AG08396 (cell line): ENCODE measurements at places on chromosomes 3 and 15.

- DNase-seq = no peak
Measured at GRCh38 chr15:89799011-89799911, 15.4 kb downstream of the ANPEP start.

- DNase-seq = no peak
Measured at GRCh38 chr3:61924090-61924735, 362.8 kb downstream of the PTPRG start.

DNA sequence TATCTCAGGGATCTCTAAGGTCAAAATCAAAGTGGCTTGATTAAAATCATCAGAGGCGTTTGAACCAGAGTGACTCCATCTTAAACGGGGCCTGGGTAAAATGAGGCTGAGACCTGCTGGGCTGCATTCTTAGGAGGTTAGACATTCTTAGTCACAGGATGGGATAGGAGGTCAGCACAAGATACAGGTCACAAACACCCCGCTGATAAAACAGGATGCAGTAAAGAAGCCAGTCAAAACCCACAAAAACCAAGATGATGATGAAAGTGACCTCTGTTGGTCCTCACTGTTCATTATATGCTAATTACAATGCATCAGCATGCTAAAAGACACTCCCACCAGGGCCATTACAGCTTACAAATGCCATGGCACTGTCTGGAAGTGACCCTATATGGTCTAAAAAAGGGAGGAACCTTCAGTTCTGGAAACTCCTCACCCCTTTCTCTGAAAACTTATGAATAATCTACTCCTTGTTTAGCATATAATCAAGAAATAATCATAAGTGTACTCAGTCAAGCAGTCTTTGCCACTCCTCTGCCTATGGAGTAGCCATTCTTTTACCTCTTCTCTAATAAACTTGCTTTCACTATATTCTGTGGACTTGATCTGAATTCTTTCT, 143.3 kb upstream of the SLCO3A1 start:
- DNase-seq = no peak

DNA sequence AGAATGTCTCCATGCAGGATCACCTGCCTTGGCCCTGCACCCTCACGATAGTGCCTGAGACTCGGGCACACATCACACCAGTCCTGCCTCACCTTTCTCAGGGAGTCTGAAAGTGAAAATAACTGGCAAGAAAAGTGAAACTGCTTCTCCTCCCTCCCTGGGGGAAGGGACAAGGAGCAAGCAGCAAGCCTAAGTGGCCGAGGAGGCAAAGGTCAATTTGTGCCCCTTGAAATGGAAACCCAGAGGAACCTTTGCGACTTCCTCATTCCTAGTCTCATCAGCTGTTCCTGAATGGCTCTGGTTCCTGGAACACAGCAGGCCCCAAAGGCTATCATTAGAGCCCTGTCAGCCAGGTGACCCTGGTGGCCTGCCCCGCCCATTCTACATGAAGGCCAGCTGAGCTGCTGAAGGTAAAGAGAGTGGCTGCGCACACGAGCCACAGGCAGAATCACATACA, 28.0 kb upstream of the SLCO2A1 start:
- no peak for DNase-seq

DNA sequence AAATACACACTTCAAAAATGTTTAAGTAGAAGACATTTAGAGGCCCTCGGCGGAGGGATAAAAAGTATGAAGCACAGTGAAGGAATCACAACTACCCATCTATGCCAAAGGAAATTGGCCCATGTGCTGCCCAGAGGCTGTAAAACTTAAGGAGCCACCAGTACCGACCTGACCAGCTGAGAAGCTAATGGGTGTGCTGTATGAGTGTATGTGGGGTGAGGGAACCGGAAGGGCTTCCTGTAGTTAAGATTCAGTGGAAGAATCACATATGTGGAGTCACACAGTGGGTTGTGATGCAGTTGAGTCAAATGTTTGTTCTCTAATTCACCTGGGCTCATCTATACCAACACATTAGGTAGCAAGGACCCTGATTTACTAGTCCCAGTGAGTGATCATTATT, 516.0 kb upstream of the IL12A start:
- DNase-seq = no peak

DNA sequence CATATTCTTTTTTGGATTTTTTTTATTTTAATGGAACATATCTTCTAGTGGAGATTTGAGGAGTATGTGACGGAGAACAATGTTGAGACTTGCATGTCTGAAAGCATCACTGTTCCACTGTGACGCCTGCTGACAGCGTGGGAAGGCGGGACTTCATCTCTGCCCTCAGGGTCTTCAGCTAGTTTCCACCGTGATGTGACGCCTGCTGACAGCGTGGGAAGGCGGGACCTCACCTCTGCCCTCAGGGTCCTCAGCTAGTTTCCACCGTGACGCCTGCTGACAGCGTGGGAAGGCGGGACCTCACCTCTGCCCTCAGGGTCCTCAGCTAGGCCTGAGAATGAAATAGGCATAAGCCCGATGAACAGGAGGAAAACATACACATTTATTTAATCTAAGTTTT, 70.7 kb downstream of the LMLN start:
- no peak for DNase-seq

GRCh38 chr3:33868309-33868708, 69.9 kb downstream of the PDCD6IP start:
- DNase-seq = no peak

- no peak for DNase-seq
Measured at GRCh38 chr3:147538034-147538433, 128.9 kb downstream of the ZIC1 start.

GRCh38 chr3:45153658-45154437, 7.7 kb upstream of the CDCP1 start:
- no peak for DNase-seq

GRCh38 chr15:63494408-63494807, 10.0 kb upstream of the USP3 start:
- no peak for DNase-seq

- DNase-seq = no peak
Measured at GRCh38 chr3:188955919-188956318, 215.9 kb upstream of the TPRG1 start.

DNA sequence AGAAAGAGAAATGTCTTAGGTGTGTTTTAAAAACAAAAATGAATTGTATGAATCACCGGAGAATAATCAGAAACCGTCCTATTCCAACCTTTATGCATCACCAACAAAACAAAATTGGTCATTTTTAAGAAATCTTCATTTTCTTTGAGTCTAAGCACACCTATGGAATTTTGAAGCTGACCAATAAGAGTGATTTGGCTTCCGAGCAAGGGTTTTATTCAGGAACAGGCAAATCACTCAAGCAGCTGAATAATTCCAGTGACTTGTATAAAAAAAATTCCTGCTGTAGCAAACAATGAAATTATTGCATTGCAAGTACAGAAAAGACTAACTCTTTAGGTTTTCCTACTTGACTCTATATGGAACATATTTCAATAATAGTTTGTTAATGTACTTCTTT, 83.8 kb upstream of the FNDC3B start:
- DNase-seq = no peak

DNA sequence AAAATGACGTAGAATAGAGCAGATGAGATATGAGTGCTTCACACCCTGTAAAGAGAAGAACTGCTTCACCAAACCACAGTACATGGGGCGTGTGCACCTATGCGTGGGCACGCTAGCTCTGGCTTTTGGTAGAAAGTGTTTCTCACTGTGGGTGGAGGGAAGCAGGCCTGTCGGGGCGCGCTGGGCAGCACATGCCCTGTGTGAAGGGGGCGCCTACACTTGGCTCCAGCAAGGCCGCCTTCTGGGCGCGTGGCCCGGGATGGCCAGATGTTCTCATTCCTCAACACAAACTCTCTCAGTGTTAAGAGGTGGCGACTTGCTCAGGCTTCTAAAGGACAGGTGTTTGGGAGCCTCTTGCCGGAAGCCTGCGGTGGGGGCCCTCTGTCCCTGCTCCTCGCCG, 90.0 kb downstream of the FBLN2 start:
- no peak for DNase-seq

DNA sequence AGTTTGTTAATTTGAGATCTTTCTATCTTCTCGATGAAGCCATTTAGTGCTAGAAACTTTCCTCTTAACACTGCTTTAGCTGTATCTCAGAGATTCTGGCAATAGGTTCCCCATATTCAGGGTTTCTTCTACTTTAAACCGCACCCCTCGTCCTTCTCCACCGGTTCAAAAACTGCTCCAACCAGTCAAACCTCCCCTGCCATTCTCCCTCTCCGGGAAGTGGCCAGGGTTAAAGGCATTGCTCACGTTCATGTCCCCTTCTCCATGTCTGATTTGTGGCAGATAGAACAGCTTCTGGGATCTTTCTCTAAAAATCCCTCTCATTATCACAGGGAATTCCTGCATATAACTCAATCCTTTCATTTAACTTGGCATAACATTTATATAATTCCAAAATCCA, 14.4 kb downstream of the ALDH1L1 start:
- no peak for DNase-seq

DNA sequence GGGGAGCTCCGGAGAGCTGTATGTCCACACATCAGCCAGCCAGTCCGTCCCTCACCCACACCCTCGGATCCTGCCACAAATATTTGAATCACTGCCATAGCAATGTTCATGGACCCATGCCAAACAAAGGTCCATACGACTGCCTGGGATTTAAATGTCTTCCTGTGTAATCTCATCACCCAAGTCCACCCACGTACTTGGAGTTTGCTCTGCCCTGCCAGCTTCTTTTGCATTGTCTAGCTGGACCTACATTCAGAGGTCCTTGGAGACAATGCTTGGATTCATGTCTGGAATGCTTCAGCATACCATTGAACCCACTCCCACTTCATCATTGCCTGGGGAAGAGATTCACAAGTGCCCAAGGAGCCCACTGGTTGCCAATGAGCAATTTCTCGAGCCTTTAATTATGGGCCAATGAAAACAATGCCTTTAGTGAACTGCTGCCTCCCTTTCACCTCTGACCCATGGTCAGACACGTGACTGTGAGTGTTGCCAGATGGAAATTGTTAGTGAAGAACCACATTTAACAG, 90.4 kb upstream of the PHLDB2 start:
- peak; percentile 26 for DNase-seq

GRCh38 chr3:190265126-190265525, 57.1 kb downstream of the CLDN1 start:
- DNase-seq = no peak

GRCh38 chr3:128906031-128906803, 26.8 kb downstream of the ACAD9 start:
- DNase-seq = no peak

DNA sequence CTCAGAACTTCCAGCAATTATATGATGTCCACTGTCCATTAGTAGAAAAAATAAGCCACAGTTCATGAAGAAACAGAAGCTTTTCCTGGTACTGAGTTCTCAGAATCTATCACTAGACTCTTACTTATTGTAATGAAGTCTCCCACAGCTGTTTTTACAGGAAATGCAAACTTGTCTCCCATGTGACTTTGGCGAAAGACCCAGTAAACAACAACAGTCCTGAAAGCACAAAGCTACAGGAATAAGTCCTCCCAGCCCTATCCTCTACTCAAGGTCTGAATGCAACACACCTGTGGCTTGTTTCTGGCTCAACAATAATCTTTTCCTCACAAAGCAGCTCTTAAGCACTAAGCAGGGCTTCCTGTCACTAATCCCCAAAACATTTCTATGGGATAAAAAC, 55.9 kb downstream of the EOMES start:
- DNase-seq = no peak

GRCh38 chr15:85530079-85530478, 149.7 kb downstream of the AKAP13 start:
- no peak for DNase-seq

GRCh38 chr3:100556673-100557310, 52.6 kb upstream of the ADGRG7 start:
- DNase-seq = no peak

DNA sequence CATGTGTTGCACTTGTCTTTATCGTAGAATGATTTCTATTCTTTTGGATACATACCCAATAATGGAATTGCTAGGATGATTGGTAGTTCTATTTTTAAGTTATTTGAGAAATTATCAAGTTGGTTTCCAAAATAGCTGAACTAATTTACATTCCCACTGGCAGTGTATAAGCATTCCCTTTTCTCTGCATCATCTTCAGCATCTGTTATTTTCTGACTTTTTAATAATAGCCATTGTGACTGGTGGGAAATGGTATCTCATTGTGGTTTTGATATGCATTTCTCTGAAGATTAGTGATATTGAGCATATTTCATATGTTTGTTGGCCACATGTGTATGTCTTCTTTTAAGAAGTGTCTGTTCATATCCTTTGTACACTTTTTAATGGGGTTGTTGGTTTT, 81.7 kb upstream of the NUDT16 start:
- DNase-seq = no peak

- DNase-seq = no peak
Measured at GRCh38 chr3:193771011-193771652, 178.1 kb downstream of the OPA1 start.

- DNase-seq = no peak
Measured at GRCh38 chr15:66886686-66887273, 178.6 kb upstream of the SMAD3 start.

DNA sequence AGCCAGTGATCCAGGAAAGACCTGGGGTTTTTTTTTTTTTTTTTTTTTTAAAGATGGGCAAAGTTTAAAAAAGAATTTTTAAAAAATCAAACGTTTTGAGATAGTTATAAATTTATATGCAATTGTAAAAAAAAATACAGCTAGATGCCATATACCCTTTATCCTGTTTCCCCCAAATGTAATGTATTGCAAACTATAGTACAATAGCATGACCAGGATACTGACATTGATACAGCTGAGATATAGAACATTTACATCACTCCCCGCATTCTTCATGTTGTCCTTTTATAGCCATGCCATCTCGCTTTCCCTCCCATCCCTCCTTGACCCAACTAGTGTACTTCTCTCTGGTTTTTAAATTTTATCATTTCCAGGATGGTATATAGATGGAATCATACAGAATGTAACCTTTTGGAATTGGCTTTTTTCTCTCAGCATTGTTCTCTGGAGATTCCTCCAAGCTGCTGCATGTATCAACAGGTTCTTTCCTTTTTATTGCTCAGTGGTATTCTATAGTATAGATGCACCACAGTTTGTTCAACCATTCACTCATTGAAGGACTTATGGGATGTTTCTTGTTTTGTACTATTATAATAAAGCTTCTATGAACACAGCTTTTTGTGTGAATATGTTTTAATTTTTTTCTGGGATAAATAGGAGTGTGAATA, 104.9 kb downstream of the CGNL1 start:
- DNase-seq = no peak

DNA sequence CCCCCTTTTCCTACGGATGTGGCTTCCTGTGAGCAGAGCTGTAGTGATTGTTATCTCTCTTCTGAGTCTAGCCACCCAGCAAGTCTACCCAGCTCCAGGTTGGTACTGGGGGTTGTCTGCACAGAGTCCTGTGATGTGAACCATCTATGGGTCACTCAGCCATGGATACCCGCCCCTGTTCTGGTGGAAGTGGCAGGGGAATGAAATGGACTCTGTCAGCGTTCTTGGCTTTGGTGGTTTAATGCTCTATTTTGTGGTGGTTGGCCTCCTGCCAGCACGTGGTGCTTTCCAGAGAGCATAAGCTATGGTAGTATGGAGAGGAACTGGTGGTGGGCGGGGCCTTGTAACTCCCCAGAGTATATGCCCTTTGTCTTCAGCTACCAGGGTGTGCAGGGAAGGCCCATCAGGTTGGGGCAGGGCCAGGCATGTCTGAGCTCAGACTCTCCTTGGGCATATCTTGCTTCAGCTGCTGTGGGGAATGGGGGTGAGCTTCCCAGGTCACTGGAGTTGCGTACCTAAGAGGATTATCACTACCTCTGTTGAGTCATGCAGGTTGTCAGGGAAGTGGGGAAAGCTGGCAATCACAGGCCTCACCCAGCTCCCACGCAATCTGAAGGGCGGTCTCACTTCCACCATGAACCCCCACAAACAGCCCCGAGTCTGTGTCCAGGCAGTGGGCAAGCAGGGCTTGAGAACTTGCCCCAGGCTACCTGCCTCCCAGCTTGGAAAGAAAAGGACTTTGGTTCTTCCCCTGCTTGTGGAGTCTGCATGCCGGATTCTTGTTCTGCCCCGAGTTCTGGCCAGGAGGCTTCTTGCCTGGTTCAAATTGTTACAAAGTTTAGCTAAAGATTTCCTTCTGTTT, 9.0 kb upstream of the ADGRG7 start:
- DNase-seq = no peak
